RPMI7951 (cell line): ENCODE measurements at places on chromosomes 3 and 15. TPM values are rescaled to one million over a fixed set of nuclear protein-coding genes. Genes with fewer than 3 reads are reported as not detected.
A peak's percentile ranks its signal among the peaks of the same experiment; 100 is the strongest.

DNA sequence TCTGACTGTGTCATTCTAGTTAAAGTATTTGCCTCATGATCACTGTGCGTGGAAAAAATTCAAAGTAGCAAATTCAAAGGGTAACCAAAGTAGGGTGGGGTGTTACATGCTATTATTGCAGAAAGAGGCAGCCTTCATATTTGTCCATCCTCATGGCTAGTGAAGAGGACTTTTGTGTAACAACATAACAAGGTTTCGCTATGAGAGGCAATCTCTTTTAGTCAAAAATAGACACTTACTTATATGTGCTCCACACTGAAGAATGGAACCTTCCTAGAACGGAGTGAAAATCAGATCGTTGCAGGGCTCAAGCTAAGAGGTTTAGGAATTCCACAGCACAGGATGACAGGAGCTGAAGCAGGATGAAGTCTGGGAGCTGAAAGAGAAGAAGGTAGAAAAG lies 345.1 kb upstream of the CBLB start:
- no peak for DNase-seq

- DNase-seq = no peak
These were observed 120.0 kb downstream of the PLD1 start for GRCh38 chr3:171690281-171690680.

GRCh38 chr3:9696480-9697220 lies 7.0 kb upstream of the CPNE9 start:
- DNase-seq = no peak

- DNase-seq = no peak
These were observed 11.0 kb downstream of the FYCO1 start for GRCh38 chr3:45984331-45985312.

- DNase-seq = no peak
These were observed 61.2 kb downstream of the CD200R1L start for GRCh38 chr3:112785321-112786001.

- no peak for DNase-seq
These were observed 71.3 kb upstream of the UBE3A start for GRCh38 chr15:25510146-25510545.

- DNase-seq = peak; percentile 70
These were observed 28.8 kb upstream of the MAGEF1 start for GRCh38 chr3:184740509-184741258.

DNA sequence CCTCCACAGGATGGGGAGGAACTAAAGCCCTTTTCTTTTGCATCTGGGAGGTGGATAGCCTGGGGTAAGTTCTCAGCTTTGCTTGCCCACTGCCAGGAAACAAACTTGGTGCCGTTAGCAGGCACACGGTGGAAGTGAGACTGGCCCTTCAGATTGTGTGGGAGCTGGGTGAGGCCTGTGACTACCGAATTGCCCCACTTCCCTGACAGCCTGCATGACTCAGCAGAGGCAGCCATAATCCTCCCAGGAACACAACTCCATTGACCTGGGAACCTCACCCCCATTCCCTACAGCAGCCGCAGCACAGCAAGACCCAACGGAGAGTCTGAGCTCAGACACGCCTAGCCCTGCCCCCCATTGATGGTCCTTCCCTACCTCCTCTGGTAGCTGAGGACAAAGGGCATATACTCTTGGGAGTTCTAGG lies 282.6 kb downstream of the KLF13 start:
- DNase-seq = peak; percentile 21

- DNase-seq = no peak
These were observed 51.2 kb downstream of the GASK1A start for GRCh38 chr3:43030162-43030935.

The POU1F1 gene
- total RNA-seq = not detected in 2 replicates

The RARRES1 gene
- 3.7 and 4.0 TPM in 2 replicates for total RNA-seq
